Thymus (tissue), 14 donors: ENCODE measurements at places on chromosomes 2 and 18. TPM values are rescaled to one million over a fixed set of nuclear protein-coding genes. Genes with fewer than 3 reads are reported as not detected.

FAHD2B gene
- 7.6 TPM for total RNA-seq

GCFC2 gene
- total RNA-seq: 30.3 TPM

GRCh38 chr2:72824224-72824842 is 1.5 kb downstream of the EXOC6B start:
- DNase-seq: no peak

DNA sequence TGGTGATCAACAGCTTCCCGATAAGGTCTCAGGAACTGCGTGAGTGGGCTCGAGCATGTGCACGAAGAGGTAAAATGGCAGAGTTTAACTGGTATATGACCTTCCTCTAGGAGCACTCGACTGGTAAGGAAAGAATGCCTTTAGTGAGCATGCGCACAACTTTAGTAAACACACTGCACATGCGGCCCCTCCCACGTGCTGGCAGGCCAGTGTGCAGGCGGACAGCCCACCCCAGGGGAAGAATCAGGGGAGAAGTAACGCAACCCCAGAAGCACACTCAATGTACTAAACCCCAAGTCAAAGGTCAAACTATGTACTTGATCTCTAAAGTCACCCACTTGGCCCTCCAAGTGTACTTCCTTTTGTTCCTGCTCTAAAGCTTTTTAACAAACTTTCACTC is 28.7 kb upstream of the SLC25A52 start:
- no peak for DNase-seq

- no peak for DNase-seq
Measured at GRCh38 chr18:34031810-34032209, 192.9 kb downstream of the NOL4 start.

- no peak for DNase-seq
Measured at GRCh38 chr18:34965108-34965507, 76.1 kb upstream of the MAPRE2 start.
